ENCODE measurements at places on chromosomes 2 and 18.

- peak; percentile 93 for DNase-seq
Measured at GRCh38 chr2:205024822-205025518, 479.7 kb downstream of the PARD3B start.

GRCh38 chr18:58867281-58867961 lies 2.7 kb downstream of the ZNF532 start:
- no peak for DNase-seq

GRCh38 chr2:63506320-63506719 lies 82.0 kb downstream of the WDPCP start:
- DNase-seq: no peak

DNA sequence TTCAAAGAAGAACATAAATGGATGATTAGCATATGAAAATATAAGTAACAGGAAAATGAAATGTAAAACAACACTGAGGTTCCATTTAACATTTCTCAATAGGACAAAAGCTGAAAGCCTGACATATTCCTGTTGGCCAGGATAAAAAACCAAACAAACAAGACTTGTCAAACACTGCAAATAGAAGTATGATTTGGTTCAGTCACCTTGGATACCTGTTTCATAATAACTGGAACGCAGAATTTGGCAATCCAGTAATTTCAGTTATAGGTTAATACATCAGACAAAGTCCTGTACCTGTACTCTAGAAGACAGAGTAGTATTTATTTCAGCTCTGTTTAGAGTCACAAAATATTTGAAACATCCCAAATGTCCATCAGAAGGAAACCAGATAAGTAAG lies 16.5 kb upstream of the EVA1A start:
- no peak for DNase-seq

- no peak for DNase-seq
Measured at GRCh38 chr2:175277772-175278171, 96.3 kb upstream of the ATP5MC3 start.

GRCh38 chr2:241070361-241070760 lies 31.7 kb downstream of the MTERF4 start:
- no peak for DNase-seq

DNA sequence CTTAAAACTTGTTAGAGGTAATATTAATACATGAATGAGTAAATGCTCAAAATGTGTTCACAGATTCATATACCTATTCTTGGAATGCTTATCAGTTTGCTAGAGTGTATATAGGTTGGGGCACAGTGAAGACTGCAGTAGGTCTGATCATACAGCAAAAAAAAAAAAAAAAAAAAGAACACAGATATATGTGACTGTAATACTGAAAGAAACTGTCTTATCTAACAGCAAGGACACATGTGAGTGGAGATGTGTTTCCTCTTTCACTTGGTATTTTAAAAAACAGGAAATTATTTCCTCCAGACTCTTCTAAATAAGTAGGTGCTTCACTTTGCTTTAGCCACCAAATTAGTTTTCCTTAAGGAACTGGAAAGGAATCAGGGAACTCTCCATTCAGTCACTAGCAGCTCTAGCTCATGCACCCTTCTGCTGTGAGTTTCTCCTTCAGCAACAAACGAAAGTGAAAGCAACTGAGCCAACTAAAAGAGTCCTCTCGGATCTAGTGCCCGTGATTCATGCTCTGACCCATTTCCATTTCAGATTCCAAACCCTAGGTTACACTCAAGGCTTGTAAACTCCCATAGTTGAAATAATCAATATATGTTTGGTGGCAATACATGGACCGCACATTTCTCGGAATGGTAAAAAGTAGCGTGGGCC lies 98.5 kb downstream of the DSEL start:
- DNase-seq: no peak

GRCh38 chr2:125679903-125680302 lies 976.1 kb upstream of the GYPC start:
- no peak for DNase-seq

DNA sequence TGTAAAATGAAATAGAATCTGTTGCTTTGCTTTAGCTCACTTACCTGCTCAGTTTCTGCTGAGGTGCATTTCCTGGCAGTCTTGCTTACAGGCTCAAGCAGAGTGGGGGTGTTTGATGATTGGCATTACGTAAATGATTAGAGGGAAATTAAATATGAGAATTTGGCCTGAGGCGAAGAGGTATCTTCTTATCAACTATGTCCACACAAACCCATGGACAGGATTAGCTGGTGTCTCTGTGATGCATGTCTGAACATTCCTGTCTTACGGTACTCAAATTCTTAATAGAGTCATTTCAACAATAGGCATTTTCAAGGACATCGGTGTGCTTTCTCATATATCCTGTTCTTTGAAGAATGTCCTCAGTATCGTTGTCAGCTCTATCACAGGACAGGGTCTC lies 102.1 kb downstream of the PRPF40A start:
- DNase-seq: no peak

DNA sequence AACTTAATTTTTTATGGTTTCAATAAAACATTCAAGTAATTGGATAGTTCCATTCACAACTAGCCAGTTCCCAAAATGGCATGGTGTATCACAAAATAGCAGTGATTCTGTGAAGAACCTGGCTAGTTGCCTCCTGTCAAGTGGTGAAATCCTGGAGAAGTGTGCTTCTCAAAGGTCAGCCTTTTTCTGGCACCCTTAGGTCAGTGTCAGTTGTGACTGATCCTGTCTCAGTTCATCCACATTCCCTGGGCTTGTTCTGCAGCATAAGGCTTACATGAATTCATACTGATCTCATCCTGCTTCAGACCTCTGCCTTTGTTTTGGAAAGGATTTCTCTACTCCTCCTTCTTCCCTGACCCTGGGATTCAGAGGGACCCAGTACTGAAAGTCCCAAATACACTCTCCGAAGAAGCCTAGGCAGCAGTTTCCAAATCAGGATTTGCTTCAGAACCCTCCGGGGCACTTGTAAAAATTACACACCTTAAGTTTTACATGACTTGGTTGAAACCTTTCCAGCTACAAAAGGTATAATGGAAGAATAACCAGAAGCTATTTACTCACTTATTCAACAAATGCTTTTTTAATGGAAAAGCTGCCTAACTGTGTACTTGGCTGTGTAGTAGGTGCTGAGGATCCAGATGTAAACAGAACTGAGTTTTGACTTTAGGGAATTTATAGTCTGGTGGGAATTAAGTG lies 11.0 kb downstream of the MAP3K20 start:
- DNase-seq: peak; percentile 38

DNA sequence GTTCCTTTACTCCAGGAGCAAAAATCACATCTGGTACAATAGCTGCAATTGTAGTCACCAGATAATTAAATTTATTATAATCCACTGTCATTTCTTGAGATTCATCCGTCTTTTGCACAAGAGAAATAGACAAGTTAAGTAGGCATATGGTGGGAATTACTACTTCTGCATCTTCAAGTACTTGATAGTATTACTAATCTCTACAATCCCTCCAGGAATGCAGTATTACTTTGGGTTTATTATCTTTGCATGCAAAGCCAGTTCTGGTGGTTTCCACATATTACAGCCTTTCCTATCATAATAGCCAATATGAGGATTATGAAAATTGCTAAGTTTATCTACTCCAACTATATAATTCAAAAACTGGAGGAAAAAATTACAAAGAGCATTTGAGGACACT lies 254.1 kb downstream of the IKZF2 start:
- no peak for DNase-seq

- no peak for DNase-seq
Measured at GRCh38 chr2:199869227-199869541, 18.2 kb upstream of the FTCDNL1 start.

DNA sequence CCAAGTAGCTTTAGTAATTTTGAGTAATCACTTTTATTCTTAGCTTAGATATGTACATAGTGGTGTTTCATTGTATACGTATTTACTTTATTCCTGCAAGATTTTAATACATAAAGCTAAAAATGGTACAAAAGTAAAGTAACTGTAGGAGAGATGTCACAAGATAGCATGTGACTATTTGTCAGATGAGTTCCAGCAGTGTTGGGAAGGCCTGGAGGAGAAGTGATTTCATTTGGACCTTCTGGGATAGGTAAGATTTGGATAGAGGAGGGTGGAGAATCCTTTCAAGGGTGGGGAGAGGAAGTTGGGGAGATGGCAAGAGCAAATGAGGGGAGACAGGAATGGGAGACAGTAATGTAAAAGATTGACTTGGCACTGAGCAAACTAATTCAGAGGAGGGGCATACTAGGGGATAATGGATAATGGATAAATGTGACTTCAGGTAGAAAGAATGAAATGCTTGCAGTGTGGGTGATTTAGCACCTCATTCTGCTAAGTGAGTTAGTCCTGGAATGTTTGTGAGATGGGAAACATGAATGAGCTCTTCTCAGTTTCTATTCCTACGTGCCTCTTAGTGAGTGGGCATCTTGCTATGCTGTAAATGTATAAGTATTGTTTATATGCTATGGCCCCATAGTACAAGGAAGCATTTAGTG lies 10.5 kb downstream of the WDR43 start:
- DNase-seq: peak; percentile 13

DNA sequence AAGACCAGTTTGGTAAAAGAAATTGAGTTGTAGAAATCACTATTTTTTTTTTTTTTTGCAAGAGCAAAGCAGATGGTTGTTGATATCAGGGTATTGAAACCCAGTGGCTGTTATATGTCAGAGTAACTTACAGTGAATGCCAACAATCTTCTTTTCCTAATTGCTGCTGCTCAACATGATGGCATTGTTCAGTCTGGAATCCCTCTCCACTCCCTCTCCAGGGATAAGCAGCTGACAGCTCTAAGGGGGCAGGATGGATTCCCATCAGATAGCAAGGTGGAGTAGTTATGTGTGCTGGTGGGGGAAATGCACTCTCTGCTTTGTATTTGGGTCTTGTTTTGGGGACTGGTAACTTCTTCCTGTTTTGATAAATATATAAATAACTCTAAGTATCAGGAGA lies 200.0 kb downstream of the PIK3C3 start:
- DNase-seq: no peak

DNA sequence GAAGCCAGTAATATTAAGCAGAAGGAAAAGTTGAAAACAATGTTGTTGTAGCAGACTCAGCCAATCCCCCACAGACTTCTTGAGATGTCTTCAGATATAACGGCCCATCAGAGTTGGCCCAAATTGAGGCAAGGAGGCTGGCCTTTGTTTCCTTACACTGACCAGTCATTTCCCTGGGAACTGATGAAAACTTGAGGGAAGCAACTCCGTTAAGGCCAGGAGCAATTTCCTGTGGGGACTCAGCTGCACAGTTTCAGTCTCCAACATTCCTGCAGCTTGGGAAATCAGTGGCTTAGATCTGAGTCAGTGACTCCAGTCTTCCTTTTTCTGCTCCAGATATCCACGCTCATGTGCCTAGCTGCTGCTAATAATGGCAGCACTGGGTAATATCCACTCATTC lies 75.7 kb downstream of the FTCDNL1 start:
- DNase-seq: no peak

DNA sequence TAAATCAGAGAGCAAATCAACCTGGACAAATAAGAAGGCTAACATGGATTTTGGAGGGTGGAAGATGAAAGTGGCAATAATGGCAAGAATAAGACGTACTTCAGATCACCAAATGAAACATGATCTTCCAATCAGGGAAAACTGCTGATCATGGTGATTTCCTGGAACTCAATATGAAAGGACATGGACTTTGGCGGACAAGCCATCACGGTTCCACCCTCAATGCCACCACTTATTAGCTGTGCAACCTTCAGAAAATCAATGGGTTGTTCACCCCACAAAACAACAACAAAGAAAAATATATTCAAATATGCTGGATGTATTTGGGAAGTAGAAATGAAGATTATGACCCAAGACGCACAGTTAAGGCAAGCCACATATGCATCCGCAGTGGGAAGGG lies 81.7 kb downstream of the PPP1R1C start:
- no peak for DNase-seq

GRCh38 chr2:75284345-75284744 lies 85.0 kb upstream of the TACR1 start:
- DNase-seq: no peak

DNA sequence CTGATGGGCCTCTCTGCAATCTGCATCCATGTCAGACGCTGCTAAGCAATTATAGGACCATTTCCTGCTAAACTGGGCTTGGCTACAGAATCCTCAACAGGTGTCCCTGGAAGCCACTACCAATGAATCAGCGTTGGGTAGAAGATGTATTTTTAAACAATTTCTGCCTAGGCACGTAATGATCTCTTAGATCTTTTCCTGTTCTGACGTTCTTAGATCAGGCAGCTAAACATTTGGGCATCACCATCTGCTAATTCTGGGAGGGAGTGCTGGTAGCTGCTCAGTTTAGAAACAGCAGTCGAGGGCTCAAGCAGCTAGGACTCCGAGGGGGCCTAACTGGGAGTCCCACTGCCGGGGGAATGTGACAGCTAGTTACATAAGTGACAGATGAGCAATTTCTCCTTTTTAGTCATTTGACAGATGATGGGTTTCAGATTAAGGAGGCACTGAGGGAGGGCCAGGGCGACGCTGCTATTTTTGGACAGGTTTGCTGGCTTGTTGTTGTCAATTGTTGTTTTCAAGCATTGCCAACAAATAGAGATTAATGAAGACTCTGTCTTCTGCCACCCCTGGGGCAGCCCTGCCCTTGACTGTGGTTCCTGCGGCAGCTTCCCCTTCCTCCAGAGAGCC lies 92.7 kb downstream of the MRO start:
- no peak for DNase-seq

- peak; percentile 34 for DNase-seq
Measured at GRCh38 chr2:669323-669722, 7.9 kb downstream of the TMEM18 start.

- no peak for DNase-seq
Measured at GRCh38 chr2:218180467-218181114, 13.8 kb upstream of the CXCR1 start.

DNA sequence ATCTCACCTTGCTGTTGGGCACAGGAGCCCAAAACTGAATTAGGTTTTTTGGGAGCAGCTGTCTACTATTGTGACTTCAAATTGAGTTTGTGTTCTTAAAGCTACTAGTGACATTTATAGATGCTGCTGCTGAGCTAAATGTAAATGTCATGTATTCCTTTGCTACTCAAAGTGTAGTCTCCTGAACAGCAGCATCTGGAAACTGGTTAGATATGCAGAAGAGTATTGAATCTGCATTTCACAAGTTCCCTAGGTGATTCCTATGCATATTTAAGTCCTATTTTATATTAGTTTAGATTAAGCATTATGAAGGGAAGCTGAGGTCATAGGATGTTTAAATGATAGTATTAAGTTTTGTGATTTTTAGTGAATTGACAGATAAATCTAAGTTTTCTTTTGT lies 67.5 kb downstream of the RAB3GAP1 start:
- DNase-seq: no peak

GRCh38 chr2:64327510-64328414 lies 126.2 kb upstream of the LGALSL start:
- no peak for DNase-seq

DNA sequence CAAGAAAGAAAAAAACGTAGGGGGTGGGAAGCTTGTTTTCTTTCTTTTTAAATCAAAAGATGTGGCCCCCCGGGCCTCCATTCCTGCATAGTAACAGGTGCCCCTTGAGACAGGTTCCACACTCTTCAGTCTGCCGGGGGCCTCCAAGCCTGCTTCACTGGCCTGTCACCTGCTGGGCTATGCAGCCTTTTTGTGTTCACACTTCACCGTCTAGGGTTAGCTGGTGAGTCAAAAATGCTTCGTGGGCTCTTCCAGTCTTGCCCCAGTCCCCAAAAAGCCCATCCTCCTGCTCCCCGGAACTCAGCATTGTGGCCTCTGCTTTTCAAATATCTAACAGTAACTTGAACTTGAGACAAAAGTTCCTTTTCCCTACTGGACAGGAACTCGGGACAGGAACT lies 67.9 kb downstream of the POLR1A start:
- DNase-seq: no peak
